ENCODE measurements at places on chromosomes 12 and 14.
A peak's percentile ranks its signal among the peaks of the same experiment; 100 is the strongest.

- DNase-seq: no peak
Observed at GRCh38 chr14:101315802-101316296, 245.4 kb upstream of the DIO3 start.

DNA sequence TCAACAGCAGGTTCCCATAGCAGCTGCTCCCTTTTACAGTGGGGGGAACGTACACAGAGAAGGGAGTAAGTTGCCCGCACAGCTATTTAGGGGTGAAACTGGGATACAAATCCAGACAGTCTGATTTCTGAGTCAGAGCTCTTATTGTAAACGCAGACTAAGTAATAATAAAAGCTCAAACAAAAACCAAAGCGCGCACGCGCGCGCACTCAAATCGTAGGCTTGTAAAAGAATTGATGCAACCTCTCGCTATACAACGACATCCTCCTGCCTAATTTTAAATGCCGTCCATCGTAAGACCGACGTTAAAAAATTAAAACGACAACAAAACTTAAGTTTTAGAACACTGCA, 747 bp upstream of the DACT1 start:
- no peak for DNase-seq

GRCh38 chr12:26749781-26750180, 83.2 kb downstream of the ITPR2 start:
- no peak for DNase-seq

- DNase-seq: peak; percentile 75
Observed at GRCh38 chr12:121781998-121782979, 11.2 kb downstream of the RHOF start.

- DNase-seq: no peak
Observed at GRCh38 chr14:65387628-65388027, 24.9 kb upstream of the FUT8 start.

GRCh38 chr14:58639842-58640484, 2.2 kb downstream of the DACT1 start:
- no peak for DNase-seq

DNA sequence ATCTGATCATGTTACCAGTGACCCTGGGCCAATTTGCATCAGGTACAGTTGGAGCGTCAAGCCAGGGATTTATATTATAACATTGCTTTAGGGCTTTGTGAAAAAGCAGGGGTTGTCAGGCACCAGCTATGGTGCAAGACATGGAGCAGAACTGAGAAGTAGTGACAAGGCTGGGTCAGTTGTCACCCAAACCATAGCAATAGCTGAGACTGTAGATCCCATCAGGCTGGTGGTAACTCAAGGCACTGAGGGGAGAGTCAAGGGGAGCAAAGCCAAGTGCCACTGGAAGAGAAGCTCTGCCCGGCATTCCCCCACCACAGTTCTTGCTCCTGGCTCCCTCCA, 16.9 kb downstream of the BCL2L14 start:
- no peak for DNase-seq

GRCh38 chr14:105143451-105144025, 25.0 kb downstream of the JAG2 start:
- DNase-seq: no peak

GRCh38 chr14:101755591-101756324, 5.8 kb upstream of the PPP2R5C start:
- DNase-seq: no peak

DNA sequence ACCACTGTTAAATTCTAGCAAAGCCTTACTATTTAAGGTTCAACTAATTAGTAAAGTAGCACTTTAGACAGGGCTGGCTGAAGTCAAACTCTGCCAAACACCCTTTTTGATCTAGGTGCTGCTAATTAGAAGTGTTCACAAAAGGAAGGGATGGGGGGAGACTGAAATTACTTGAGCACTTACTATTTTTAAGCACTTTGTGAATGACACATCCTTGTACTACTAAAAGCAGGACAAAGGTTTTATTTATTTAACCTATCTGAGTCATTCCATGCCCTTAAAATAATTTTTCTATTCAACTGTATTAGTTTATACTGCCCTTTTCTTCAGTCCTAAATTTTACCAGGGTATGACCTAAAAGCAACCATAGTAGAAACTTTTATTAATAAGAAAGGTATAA, 20.1 kb downstream of the MBIP start:
- DNase-seq: no peak

- DNase-seq: peak; percentile 73
Observed at GRCh38 chr12:109804820-109805761, 28.1 kb downstream of the TRPV4 start.

- no peak for DNase-seq
Observed at GRCh38 chr14:23430016-23430722, 5.3 kb downstream of the MYH7 start.

DNA sequence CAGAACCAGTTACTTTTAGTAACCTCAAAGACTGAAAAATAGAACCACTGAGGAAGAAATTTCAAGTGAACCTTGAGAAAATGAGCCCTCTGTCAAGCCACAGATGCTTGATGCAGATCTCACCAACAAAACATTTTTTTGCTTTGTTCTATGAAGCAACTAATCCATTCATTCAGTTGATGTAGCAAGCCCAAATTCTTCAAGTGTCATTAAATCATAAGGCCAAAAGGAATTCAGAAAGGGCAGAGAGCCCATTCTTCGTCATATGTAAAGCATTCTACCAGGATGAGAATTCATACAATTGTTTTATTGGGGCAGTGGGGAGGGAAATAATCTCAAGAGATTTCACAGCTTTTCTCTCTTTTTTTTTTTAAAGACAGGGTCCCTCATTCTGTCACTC, 218.0 kb upstream of the RGS6 start:
- no peak for DNase-seq

DNA sequence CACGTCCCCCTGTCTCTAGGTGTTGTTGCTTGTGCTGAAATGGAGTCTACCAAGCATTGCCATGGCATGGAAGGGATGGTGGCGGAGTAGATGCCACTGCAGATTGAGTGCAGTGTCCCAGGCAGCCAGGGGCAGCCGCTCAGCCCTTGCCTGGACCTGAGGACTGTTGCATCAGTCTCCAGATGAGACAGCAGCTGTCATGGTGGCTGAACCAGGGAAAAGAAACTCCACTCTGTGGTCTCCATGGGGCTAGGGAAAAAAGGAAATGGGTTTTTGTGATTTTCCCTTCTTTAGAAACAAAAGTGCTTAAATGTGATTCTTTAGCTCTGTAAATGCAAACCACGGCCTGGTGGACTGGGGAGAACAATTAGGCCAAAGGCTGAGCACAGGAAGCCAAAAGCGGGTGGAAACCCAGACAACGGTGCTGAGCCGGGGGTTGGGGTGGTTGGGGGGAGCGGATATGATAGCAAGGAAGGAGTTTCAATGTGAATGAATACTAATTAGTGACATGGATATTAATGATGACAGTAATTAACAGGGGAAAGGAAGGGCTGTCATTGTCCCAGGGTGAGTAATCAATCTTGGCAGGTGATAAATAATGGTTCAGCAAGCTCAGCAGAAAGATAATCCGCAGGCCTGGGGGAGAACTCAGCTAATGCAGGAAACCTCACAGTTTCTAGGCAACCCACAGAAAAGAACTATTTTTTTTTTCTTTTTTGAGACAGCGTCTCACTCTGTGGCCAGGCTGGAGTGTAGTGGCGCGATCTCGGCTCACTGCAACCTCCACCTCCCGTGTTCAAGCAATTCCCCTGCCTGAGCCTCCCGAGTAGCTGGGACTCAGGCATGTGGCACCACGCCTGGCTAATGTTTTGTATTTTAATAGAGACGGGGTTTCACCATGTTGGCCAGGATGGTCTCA, 442.6 kb downstream of the DPF3 start:
- peak; percentile 35 for DNase-seq

DNA sequence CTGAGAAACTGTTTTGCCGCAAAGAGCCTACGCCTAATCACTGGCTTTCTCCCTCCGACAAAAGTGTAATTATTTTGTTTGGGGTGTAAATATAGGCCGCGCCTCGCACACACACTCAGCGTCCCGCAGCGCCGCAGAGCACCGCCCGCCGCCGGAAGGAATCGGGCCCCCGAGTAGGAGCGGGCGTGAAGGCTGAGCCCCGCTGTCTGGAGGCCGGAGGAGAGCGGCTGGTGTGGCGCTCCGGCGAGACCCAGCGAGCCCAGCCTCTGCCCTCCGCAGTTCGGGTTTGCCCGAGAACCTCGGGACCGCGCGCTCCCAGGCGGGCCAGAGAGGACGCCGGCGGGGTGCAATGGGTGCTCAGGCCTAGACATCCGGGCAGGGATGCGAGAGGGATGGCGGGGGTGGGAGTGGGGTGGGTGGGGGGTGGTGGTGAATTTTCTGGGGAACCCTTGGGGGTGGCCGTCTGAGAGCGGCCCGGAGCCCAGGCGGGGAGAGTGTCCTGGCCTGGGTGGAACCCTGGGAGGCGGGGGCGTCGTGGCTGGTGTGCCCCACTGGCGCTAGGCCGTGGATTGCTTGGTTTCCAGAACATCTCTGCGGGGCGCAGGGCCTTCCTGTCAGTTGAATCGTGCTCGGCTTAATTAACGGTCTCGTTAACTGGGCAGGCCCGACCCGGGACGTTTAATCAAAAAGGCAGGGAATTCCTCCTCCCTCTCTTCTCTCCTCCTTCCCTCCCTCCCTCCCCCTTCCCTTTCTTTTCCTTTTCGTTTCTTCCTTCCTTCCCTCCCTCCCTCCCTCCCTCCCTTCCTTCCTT, 4.7 kb upstream of the LHX5 start:
- DNase-seq: no peak

- no peak for DNase-seq
Observed at GRCh38 chr12:122238861-122239260, 13.0 kb upstream of the DIABLO start.

- no peak for DNase-seq
Observed at GRCh38 chr12:69459477-69459876, 10.7 kb upstream of the FRS2 start.

DNA sequence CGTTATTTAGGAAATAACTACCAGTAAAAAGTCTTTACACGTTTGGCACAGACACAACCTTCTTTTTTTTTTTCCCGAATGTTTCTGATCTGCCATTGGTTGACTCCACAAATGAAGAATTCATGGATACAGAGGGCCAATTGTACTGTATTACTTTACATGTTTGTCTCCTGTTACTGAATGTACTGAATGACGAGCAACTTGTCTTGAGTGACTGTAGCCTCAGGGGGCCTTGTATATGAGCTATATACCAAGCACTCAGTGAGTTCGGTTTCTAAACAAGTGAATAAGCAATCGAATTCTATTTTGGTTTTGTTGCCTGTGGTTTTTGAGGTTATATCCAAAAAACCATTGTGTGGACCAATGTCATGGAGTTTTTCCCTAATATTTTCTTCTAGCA, 480.0 kb upstream of the SYT1 start:
- DNase-seq: no peak

DNA sequence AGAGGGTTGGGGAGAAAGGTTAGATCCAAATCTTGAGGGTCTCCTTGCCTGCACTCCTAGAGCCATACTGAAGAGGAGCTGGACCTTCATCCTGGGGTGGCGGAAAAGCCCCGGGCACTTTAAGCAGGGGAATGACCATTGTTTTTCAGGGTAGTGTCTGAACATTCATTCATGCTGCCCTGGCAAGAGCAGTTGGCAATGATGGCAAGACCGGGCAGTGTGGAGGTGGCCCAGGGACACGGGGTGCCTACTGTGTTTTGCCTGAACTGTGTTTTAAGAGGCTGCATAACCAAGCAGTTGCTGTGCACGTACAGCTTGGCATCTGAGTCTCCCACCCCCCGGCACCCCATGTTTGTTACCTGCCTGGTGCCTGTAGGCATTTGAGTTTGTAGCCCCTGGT, 14.7 kb downstream of the TPCN1 start:
- DNase-seq: no peak

- DNase-seq: no peak
Observed at GRCh38 chr12:68271346-68271745, 17.9 kb upstream of the IL22 start.

GRCh38 chr12:114762490-114763110, 78.6 kb upstream of the TBX3 start:
- no peak for DNase-seq

- no peak for DNase-seq
Observed at GRCh38 chr14:23360496-23360895, 4.5 kb downstream of the EFS start.

- no peak for DNase-seq
Observed at GRCh38 chr14:54580933-54581332, 14.0 kb downstream of the SAMD4A start.
